IMR-90 (cell line): ENCODE measurements at places on chromosomes 1 and 21. TPM values are rescaled to one million over a fixed set of nuclear protein-coding genes. Genes with fewer than 3 reads are reported as not detected.

AMY1C gene
- not detected in 2 replicates for total RNA-seq

NPL gene
- 0.36 and 0.83 TPM in 2 replicates for total RNA-seq

SPRR3 gene
- total RNA-seq, result not detected in 2 replicates

CDCA8 gene
- total RNA-seq, result 5.9 and 6.1 TPM in 2 replicates

TIE1 gene
- total RNA-seq, result 2.3 and 3.3 TPM in 2 replicates

WNT3A gene
- total RNA-seq, result not detected in 2 replicates
